ENCODE measurements at places on chromosomes 6 and 20.

GRCh38 chr6:125293587-125293986 lies 8.2 kb downstream of the HDDC2 start:
- DNase-seq: no peak

DNA sequence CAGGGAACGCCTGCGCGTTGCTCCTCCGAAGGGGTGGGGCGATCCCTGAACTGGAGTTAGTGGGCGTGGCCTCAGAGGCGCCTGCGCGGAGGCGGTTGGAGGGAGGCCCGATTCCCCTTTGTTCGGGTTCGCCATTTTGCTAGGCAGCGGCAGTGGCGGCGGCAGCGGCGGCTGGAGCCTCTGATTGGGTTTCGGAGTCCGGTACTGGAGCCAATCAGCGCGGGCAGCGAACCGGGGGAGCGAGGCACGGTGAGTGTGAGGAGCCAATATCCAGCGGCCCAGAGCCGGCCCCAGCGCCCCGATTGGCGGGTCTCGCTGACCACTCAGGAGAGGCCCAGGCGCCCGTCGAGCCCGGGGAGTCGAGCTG lies at the start of gene NFYA:
TSS of gene NFYA (plus strand) at position 139 of the 367 bp plus-strand sequence. CDS start 6,116 bp downstream, outside the sequence.
- DNase-seq: no peak

GRCh38 chr20:62437496-62437895 lies 10.2 kb upstream of the RBBP8NL start:
- no peak for DNase-seq

DNA sequence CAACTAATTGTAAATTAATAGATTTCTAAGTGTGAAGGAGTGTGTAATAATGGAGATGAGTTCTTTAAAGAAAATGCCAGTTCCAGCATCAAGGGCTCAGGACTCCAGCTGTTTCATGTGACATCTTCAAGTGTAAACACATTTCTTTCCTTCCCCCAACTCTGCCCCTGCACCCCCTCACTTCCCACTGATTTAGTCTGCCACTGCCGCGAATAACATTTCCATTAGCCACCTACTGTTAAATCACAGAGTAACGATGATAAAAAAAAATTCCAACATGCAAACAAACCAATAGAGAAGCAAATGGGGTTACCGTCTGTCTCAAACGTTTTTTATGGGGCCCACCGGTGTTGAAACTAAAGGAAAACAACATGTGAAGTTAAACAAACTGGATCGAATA lies 414.3 kb downstream of the SAMD5 start:
- DNase-seq: no peak

- no peak for DNase-seq
Observed at GRCh38 chr6:17505062-17505476, 95.0 kb upstream of the FAM8A1 start.

- DNase-seq: no peak
Observed at GRCh38 chr6:137904822-137905617, 38.0 kb downstream of the TNFAIP3 start.

DNA sequence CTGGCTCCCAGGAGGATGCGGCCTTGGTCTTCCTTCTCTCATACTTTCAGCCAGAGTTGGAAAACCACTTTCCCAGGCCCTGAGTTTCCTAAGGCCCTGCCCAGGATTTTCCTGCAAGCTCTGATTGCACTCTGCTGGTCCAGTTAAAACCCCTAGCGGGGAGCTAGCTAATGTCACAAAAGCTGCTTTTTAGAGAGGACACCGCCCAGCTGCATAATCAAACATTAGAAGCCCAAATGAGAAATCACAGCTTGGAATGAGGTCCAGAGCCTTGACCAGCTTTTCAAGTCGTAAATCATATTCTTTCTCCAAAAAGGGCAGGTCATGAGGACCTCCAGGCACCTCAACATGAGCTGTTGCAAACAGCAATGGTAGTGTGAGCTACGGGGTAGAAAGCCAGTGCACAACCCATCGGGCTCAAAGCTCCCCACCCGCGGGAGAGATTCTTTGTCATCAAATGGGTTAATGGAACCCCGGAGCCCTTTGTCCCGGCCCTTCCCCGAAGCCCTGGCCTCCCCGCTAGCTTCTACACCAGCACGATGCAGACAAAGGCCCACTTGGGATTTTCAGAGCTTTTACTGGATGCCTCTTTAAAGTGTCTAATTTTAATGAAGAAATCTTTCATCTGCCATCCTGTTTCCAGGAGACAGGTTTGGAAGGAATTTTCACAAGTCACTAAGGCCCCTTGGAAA lies 134.0 kb downstream of the SCML4 start:
- DNase-seq: no peak

DNA sequence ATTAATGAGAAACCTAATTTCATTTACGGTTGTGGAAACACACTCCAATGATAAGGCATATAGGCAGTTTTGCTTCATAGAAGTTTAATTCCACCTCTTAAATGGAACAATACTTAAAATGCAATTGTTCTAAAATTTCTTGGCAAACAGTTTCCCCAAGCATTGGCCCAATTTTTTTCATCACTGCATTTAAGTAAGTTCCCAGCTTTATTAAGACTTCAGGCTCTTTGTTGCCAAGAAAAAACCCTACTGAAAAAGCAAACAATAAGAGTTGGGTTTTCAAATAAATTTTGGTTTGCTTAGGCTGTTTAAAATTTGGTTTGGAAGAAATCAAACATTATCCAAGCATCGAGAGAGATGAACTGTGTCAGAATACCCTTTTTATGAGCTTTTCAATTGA lies 690.9 kb upstream of the NRSN1 start:
- DNase-seq: no peak

GRCh38 chr6:147205690-147206600 lies 1.7 kb downstream of the STXBP5 start:
- DNase-seq: no peak

DNA sequence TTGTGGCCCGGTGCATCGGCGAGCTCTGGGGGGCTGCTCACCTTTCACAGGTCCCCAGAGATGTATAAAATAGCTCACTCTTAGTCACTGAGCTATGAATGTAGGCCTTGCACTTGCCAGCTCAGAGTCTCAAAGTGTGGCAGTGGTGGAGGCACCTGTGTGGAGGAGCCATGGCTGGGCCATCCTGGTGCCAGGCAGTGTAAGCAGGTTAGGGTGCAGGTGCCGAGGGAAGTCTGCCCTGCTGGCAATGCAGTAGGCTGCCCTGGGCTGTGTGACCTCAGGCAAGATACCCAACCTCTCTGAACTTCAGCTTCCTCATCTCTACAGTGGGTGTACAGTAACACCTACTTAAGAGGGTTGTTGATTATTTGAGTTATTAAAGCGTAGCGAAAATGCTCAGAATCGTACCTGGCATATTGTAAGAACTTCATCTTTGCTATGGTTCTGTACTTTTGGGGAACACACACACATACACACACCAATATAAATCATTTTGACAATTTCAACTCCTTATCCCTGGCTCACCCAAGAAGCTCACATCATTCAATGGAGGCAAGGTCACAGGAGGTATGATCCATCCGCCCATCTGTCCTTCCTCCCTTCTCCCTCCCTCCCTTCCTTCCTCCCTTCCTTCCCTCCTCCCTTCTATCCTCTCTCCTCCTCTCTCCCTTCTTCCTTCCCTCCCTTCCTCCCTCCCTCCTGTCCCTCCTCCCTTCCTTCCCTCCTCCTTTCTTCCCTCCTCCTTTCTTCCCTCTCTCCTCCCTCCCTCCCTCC lies 66.8 kb upstream of the STX16 start:
- no peak for DNase-seq

DNA sequence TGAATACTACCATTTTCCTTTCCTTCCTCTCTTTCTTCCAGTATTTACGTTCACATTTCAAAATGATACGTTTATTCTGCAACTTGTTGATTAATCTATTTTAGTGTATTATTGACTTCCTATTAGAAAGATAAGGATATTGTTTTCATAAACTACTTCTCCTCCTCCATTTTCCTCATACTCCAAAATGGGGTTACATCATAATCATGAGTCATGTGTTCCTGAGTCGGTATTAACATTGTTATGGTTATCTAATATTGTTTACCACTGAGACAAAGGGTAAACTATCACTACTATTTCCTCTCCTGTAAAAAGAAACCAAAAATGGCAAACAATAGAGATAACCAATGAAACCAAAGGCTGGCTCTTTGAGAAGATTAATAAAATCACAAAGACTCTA lies 126.5 kb upstream of the CDYL start:
- DNase-seq: no peak

DNA sequence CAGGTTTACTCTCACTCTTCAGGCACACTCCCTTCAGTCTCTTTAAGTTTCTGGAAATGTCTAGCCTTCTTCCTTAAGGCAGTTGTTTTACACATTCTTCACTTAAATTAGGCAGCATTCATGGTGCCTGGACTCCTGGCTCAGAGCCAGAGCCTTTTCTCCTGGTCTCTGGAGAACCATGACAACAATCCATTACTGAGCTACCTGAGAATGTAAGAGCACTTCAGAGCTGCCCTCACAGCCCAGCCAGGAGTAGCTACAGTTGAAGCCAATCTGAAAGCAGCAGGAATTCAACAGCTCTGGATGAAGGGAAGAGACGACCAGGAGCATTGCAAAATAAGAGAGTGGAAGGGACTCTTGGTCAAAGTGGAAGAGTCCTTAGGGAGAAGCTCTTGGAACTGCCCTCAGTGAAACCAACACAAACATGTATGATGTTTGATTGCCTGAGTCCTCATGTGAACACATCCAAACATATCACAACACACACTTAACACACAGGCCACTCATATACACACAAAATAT lies 416.8 kb upstream of the SPTLC3 start:
- DNase-seq: no peak

DNA sequence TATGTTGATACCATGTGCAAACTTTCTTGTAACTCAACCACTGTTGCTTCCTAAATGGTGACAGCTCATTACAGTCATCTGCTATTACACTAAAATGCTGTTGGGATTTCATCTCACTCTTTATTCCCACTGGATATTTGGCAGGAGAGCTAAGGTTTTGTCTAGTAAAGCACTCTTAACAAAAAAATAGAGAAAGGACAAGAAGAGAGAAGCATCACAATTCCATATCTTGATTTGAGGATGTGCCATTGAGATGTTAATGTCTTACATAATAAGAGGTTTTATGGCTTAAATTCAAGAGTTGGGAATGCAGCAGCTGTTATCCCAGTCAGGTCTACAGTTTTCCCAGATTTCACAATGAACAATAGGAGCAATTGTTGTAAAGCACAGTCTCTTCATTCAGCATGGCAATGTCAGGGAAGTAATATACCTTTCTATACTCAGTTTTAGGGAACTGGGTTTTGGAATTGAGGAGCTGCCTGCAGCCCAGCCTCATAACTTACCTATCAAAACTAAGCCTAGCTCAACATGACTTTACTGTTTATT lies 134.9 kb downstream of the ISM1 start:
- no peak for DNase-seq

DNA sequence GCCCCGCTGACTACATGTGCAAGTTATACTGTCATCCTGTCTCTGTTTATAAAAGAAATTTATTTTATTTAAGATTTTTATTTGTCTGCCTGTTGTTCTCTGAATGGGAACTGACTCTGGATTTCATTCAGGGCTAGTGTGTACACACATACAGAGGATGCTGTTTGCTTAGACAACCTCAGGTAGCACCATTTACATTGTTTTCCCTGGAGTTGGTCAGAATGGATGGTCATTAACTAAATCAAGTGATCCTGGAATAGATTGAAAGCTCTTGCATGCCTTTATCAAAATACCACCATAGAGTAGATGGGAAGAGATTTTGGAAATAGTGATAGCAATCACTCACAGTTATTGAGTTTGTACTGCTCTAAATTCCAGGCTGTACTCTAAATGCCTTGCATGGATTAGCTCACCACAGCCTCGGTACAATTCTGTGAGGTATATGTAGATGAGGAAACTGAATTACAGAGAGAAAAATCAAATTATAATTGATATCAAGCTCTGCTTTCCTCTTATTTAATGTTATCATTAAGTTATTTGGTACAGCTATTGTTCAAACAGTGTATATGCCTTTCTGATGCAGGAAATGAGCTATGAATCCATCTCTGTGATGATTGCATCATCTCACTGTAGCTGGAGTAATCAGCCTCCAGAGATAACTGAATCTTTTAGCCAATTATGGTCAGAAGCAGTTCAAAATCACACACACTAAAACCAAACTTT lies 51.9 kb downstream of the RNF217 start:
- DNase-seq: no peak

DNA sequence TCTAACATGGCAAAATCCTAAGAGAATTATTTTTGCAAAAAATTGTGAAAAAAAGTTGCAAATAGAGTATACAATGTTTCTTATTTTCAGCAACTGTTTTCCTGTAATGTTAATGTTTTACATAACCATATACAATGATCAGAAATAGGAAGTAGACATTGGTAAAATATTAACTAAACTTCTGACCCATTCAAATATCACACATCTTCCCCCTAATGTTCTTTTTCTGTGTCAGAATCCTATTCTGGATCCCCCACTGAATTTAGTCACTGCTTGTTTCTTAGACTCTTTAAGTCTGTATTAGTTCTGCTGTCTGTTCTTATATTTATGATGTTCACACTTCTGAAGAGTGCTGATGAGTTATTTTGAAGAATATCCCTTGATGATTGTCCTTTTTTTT lies 62.0 kb downstream of the HFE start:
- DNase-seq: no peak

- no peak for DNase-seq
Observed at GRCh38 chr6:108168501-108169463, 3.0 kb downstream of the NR2E1 start.

GRCh38 chr6:22972771-22973170 lies 403.4 kb downstream of the HDGFL1 start:
- DNase-seq: no peak

- no peak for DNase-seq
Observed at GRCh38 chr6:145673504-145673903, 61.8 kb downstream of the EPM2A start.

GRCh38 chr6:43269273-43270007 lies 26.2 kb downstream of the TTBK1 start:
- no peak for DNase-seq

- no peak for DNase-seq
Observed at GRCh38 chr20:13342469-13343242, 121.6 kb downstream of the ISM1 start.

- DNase-seq: no peak
Observed at GRCh38 chr6:153564803-153565202, 433.7 kb upstream of the RGS17 start.

GRCh38 chr6:143744551-143745165 lies 66.9 kb downstream of the PHACTR2 start:
- DNase-seq: no peak

DNA sequence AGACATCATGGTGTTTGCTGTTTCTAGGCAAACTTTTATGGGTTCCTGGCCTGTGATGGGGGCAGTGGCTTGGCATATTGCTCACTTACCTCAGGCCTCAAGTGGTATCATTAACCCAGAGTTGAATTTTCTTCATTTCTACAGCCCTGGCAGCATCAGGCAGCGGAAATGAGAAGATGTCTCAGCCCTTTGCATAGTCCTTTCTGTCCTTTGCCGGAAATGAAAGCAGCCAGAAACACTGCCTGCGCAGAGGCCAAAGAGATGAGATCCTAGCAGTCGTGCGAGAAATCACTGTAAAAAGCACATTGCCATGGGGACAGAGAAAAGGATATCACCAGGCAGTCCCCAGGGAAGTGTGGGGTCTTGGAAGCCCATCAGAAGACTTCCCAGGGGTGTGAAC lies 37.4 kb upstream of the KCNG1 start:
- no peak for DNase-seq

All from CD4-positive, alpha-beta T cell treated with Interleukin-15 for 1 hour (primary cell).